ENCODE measurements at places on chromosomes 6 and 20.
A peak's percentile ranks its signal among the peaks of the same experiment; 100 is the strongest.

GRCh38 chr6:5968817-5969734 lies 37.6 kb downstream of the NRN1 start:
- no peaks in the 10 kb centered on the region for H3K36me3 ChIP-seq
- H3K27ac ChIP-seq: no peak overlapping the region
- no peak for DNase-seq
- H3K27me3 ChIP-seq: no peaks in the 10 kb centered on the region
- no peaks in the 10 kb centered on the region for H3K4me1 ChIP-seq

- no peaks in the 10 kb centered on the region for H3K4me1 ChIP-seq
- H3K27me3 ChIP-seq: no peaks in the 10 kb centered on the region
- no peaks in the 10 kb centered on the region for H3K36me3 ChIP-seq
Measured at GRCh38 chr20:21971436-21971835, 266.0 kb downstream of the PAX1 start.

DNA sequence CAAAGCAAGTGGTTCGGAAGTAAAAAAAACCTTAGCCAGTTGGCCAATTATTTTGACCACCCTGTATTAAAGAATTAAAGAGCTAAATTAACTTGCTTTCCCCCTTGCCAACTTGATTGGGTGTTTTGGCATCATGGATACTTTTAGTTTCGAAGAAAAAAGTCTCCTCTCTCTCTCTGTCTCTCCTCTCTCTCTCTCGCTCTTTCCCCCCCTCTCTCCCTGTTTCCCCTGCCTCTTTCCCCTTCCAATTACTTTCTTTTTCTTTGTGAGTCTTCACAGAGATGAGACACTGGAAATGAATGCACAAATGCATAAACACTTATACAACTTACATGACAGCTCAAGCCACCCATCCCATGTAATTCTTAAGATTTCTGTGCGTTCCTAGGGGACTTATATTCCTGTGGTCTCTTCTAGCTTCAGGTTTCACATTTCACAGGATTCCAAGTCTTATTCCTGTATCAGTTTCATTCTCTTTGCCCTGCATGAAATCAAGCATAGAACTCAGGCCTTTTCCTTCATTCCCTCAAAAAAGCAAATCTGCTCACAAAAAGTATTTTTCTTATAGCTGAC lies 32.9 kb upstream of the EYA4 start:
- H3K27me3 ChIP-seq: no peaks in the 10 kb centered on the region
- H3K4me3 ChIP-seq: no peak overlapping the region
- no peaks in the 10 kb centered on the region for H3K4me1 ChIP-seq
- DNase-seq: no peak

- H3K27me3 ChIP-seq: no peaks in the 10 kb centered on the region
- DNase-seq: no peak
- no peaks in the 10 kb centered on the region for H3K4me1 ChIP-seq
- H3K27ac ChIP-seq: no peak overlapping the region
Measured at GRCh38 chr6:2285510-2285909, 40.1 kb upstream of the GMDS start.

DNA sequence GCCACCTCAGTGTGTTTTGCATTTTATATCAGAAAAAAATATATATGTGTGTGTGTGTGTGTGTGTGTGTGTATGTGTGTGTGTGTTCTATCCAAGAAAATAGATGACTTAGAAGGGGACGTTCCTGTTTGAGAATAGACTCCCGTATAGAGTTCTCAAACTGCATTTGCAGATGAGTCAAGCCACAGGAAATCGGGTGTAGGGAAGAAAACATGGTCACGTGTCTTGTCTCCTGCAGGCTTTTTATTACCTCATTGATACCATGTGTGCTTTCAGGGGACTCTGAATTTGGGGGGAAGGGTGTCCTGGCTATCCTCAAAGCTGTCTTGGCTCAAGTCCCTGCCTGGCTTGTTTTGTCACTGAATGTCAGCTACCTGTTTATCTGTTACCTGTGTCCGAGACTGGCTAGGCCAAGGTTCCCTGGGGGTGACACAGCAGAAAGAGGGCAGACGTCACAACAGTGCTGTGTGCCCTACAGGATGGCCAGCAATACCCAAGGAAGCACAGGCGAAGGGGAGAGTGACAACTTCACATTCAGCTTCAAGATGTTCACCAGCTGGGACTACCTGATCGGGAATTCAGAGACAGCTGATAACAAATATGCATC lies 55.7 kb upstream of the NOP56 start:
- no peaks in the 10 kb centered on the region for H3K36me3 ChIP-seq
- H3K27me3 ChIP-seq: no peaks in the 10 kb centered on the region
- H3K27ac ChIP-seq: no peak overlapping the region
- no peak overlapping the region for H3K4me3 ChIP-seq

- H3K27ac ChIP-seq: no peak overlapping the region
- H3K4me3 ChIP-seq: no peak overlapping the region
- DNase-seq: no peak
Measured at GRCh38 chr6:15399641-15400470, 154.0 kb downstream of the JARID2 start.

GRCh38 chr20:25860531-25861150 lies 164.0 kb upstream of the ZNF337 start:
- H3K27me3 ChIP-seq: peaks cover 37% of the 10 kb centered on the region
- no peaks in the 10 kb centered on the region for H3K36me3 ChIP-seq
- H3K4me1 ChIP-seq: peaks cover 23% of the 10 kb centered on the region

DNA sequence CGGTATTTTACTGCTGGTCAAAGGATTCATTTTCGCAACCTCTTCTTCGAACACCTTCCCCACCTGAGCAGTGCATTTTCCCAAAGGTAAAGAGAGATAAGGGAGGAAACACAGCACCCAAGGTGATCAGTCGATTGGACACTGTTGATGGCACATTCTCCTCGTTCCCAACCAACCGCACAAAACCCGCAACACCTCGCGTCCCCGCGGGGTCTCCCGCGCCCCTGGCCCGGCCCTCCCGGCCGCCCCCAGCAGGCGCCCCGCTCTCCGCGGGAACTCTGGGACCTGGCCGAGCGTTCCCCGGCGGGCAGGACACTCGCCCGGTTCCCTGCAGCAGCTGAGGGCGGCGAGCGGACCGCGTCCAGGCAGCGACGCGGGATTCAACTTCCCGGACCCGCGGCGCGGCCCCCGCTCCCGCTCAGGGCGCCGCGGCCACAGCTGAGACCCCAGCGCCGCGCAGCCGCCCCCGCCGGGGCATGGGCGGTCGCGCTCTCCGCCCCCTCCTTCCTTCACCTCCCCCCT lies 506 bp downstream of the RGS17 start:
- no peak for DNase-seq
- H3K4me1 ChIP-seq: peaks cover 13% of the 10 kb centered on the region
- H3K27ac ChIP-seq: no peak overlapping the region
- peaks cover 14% of the 10 kb centered on the region for H3K27me3 ChIP-seq
- H3K36me3 ChIP-seq: no peaks in the 10 kb centered on the region
- peak overlapping the region; percentile 56 for H3K4me3 ChIP-seq

DNA sequence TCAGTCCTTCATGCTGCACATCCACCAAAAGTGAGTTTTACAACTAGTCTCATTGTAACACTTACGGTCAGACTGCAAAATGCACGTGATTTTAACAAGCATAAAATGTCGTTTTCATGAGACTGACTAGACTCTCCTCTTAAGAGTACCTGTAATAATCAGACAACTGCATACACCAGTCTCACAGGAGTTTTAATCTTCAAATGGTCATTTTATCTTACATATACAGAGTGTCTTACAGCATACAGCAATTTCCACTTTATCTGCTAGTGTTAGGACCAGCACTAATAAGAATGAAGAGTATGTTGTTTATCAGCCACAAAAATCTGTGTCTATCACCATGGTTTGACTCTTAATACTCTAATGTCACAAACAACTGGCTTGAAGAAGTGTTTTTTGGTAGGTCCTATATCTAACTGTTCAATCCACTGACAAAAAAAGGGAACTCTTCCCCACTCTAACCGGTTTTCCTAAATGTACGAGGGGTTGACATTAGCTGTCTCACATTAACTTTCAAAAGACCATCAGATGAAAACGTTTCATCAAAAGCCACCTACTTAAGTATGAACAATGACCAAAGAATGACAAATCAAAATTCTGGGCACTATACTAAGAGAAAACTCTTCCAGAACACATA lies 1.5 kb upstream of the ASF1A start:
- peak overlapping the region; percentile 94 for H3K4me3 ChIP-seq
- peak overlapping the region; percentile 94 for H3K27ac ChIP-seq
- H3K4me1 ChIP-seq: peaks cover 33% of the 10 kb centered on the region
- no peaks in the 10 kb centered on the region for H3K27me3 ChIP-seq
- no peak for DNase-seq

DNA sequence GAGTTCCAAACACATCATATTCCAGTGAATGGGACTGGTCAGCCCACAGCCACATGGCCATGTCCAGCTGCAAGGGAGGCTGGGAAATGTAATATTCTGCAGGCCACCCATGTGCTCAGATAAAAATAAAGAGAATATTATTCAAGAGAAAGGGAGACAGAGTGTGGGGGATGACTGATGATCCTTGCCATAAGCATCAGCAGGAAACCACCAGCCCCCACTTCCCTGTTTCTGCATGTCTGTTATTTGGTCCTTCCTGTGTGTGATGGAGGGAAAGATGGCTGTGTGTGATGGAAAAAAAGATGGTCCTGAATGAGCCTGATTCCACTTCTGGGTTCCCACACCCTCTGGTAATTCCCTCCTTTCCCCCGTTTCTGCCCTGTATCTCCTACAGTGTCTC lies 13.1 kb upstream of the RSPO4 start:
- no peak overlapping the region for H3K4me3 ChIP-seq
- no peaks in the 10 kb centered on the region for H3K4me1 ChIP-seq
- no peaks in the 10 kb centered on the region for H3K27me3 ChIP-seq
- H3K36me3 ChIP-seq: no peaks in the 10 kb centered on the region
- H3K27ac ChIP-seq: no peak overlapping the region

GRCh38 chr6:161373905-161374451 lies 100.1 kb upstream of the AGPAT4 start:
- H3K27ac ChIP-seq: no peak overlapping the region
- H3K27me3 ChIP-seq: no peaks in the 10 kb centered on the region
- H3K4me1 ChIP-seq: no peaks in the 10 kb centered on the region
- H3K4me3 ChIP-seq: no peak overlapping the region
- no peaks in the 10 kb centered on the region for H3K36me3 ChIP-seq
- DNase-seq: peak; percentile 45

- no peak overlapping the region for H3K27ac ChIP-seq
- no peaks in the 10 kb centered on the region for H3K27me3 ChIP-seq
- no peak overlapping the region for H3K4me3 ChIP-seq
- H3K36me3 ChIP-seq: no peaks in the 10 kb centered on the region
Measured at GRCh38 chr6:134201716-134202115, 116.2 kb downstream of the SGK1 start.

DNA sequence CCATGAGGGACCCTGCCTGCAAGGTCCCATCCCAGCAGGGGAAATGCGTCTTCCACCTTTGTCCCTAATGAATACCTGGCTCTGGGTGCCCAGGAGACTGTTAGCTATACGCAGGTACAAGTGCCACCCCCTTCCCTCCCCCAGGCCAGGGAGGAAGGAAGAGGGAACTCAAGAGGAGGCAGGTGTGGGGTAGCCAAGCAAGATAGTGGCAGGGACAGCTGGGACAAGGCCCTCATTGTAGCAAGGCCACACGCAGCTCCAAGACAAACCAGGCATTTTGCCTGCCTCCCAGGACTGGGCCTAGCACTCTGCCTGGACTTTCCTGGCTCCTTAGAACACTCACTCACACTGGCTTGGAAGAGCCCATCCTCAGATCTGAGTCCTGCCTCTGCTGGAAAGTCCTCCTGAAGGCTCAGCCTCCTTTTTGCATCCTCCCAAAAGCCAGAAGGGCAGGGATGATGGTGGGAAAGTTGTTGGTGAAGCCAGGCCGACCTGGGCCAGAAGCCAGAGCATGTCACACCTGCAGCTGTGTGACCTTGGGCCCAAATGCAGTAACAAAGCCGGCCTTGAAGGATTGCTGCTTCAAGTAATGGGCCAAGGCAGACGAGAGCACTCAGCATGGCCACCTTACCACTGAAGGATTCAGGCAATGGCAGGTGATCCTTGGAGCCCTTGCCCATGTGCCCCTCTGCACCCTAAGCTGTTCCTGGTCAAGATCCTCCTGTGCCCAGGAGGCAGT lies 27.7 kb downstream of the SNPH start:
- H3K27ac ChIP-seq: no peak overlapping the region
- no peaks in the 10 kb centered on the region for H3K4me1 ChIP-seq
- H3K36me3 ChIP-seq: no peaks in the 10 kb centered on the region
- DNase-seq: no peak
- H3K4me3 ChIP-seq: no peak overlapping the region
- no peaks in the 10 kb centered on the region for H3K27me3 ChIP-seq

DNA sequence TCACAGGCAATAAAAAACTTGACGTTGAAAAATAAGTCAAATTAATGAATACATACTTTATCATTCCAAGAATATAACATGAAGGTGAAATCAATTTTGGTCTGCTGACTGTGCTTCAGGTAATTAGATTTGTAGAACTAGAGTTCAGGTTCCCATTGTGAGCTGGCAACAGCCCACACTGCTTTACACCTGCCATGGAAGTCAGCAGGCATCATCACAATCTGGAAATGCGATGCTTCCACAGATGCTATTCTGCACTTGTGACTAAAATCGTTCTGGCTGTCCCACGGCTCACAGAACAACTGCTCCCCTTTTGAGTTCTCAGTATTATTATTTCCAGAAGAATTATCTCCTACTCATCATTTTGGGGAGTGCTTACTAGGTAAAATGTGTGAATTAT lies 62.6 kb upstream of the THEMIS start:
- DNase-seq: no peak
- H3K4me3 ChIP-seq: no peak overlapping the region
- no peaks in the 10 kb centered on the region for H3K27me3 ChIP-seq
- H3K27ac ChIP-seq: no peak overlapping the region

GRCh38 chr6:111788379-111789276 lies 84.6 kb downstream of the FYN start:
- DNase-seq: no peak
- peaks cover 15% of the 10 kb centered on the region for H3K4me1 ChIP-seq
- H3K4me3 ChIP-seq: no peak overlapping the region

- H3K4me3 ChIP-seq: no peak overlapping the region
- DNase-seq: no peak
- H3K27me3 ChIP-seq: no peaks in the 10 kb centered on the region
- peaks cover 5% of the 10 kb centered on the region for H3K36me3 ChIP-seq
- peak overlapping the region; percentile 73 for H3K27ac ChIP-seq
Measured at GRCh38 chr6:111805511-111806164, 67.6 kb downstream of the FYN start.

DNA sequence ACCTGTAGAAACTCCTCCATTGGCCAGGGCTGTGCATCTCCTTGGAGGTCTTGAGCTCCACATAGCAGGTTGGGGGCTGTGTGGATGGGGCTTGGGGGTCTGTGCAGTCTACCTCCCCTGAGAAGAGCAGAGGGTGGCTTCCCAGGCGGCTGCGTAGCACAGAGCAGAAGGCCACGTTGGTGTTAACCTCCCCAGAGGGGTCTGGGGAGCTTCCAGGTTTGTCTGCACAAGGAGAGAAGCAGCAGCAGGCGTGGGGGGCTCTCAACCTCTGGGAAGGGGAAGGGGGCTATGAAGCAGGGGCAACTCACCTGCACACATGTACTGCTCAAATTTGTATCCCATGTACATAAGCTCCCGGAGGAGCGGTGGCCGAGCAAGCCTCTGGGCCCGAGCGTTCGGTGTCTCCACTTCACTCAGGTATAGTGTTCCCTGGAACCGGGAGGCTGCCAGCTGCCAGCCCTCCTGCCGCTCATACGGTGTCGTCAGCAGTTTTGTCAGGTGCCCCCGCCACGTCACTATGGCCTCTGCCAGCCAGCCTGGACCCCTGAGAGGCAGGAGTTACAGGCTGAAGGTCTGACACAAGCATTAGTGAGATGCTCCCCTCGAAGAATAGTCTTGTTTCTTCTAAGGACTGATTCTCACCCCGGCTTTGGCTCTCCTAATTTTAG lies 1.2 kb downstream of the DXO start:
- DNase-seq: no peak
- no peaks in the 10 kb centered on the region for H3K27me3 ChIP-seq
- peaks cover 21% of the 10 kb centered on the region for H3K4me1 ChIP-seq
- peak overlapping the region; percentile 98 for H3K27ac ChIP-seq

Measured in effector memory CD4-positive, alpha-beta T cell (primary cell).